Mucosa of gallbladder (tissue), 1 donor: ENCODE measurements at places on chromosomes 12 and 14. TPM values are rescaled to one million over a fixed set of nuclear protein-coding genes. Genes with fewer than 3 reads are reported as not detected.

- no peak for DNase-seq
These were observed 359.8 kb downstream of the EGLN3 start for GRCh38 chr14:33590891-33591630.

GRCh38 chr14:72472845-72473244 is 421.1 kb downstream of the DPF3 start:
- no peak for DNase-seq

DNA sequence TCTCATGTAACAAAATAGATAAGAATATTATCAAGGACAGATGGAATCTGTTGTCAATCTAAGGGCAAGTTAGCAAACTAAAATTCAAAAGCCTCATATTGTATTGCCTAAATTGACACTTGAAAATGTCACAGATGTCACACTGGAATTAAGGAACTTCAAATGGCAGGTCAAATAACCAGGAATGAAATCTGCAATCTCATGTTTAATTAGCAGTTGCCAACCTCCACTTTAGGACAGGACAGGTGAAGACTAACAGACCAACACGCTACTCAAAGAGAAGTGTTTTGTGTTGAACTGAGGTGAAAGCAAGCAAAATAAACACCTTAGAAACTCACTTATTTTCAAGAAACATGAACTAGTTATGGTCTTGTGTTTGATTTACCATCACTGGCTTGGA is 11.1 kb downstream of the KIF21A start:
- no peak for DNase-seq

DNA sequence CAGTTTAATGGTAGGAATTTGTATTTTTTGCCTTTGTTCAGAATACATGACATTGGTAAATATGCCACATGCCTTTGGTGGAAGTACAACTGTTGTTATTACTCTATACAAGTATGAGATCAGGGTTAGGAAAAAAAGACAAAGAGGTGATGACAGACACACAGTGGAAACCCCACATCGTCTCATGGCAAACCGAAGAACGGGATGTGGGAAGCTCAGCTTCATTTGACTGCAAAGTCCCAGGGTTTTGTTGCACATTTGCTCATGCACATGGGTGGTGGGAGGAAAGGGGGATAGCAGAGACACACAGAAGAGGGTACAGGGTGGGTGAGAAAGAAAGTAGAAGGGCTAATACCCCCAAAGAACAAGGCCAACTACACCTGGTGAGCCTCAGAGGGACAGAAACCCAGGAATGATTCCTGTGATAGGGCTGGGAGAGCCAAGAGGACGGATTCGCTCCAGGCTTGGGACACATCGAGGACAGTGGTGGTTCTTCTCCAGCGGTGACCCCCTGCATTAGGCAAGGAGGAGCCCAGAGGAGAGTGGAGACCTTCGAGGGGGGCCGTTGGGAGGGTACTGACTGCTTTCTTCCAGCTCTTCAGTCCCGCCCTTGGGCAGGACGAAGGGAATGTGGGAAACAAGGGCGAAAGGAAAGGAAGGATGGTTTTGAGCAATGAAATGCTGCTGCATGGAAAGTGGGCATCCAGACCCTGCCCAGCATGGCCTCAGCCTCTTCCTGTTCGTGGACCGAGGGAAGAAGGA is 8.1 kb downstream of the VAMP1 start:
- no peak for DNase-seq

Gene LMO3
- total RNA-seq: 8.1 TPM

Gene TSPAN19
- not detected for total RNA-seq

Gene EIF2S3B
- 2.6 TPM for total RNA-seq

GRCh38 chr14:93543766-93544165 is 113.0 kb downstream of the UNC79 start:
- no peak for DNase-seq

GRCh38 chr14:100304825-100305323 is 1.4 kb downstream of the SLC25A29 start:
- DNase-seq: peak; percentile 75

Gene FGF23
- 0.06 TPM for total RNA-seq

DNA sequence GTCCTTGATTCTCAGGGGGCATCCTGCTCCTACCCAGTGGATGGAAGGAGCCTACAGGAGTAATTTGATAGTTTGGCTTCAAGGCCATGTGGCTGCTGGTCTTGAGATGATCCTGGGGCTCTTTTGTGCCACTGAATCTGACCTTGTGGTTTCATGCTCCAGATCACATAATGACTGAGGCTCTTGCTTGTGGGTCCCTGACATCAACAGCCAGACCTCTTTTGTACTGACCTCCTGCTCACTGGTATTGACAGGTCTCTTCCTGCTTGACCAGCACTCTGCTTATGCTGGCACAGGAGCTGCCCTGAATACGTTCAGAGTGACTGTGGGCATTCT is 23.2 kb upstream of the JPH4 start:
- DNase-seq: no peak

Gene IRAK3
- 7.1 TPM for total RNA-seq

DNA sequence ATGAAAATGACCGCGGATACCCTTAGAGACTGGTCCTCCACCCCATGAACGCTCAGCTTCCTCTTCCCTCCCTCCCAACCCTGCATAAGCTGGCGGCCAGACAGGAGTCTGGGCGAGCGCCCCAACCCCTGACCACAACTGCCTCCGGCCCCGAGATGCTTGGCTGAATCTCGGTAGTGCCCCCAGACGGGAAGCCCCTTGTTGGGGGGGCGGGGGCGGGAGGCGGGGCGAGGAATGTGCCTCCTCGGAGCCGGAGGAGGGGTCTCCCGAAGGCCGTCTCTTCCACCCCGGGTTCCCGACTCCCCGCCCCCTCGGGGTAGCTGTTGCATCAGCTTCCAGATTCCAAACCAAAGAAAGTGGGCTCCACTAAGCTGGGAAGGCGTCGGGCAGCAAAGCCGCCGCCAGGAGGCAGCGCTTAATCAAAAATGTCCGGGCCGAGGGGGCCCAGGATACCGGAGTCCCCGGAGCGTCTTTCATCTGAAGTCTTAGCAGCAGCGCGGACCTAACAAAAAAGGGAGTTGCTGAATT is 7.1 kb upstream of the MRPL52 start:
- peak; percentile 83 for DNase-seq

GRCh38 chr12:121214855-121215745 is 5.2 kb downstream of the P2RX4 start:
- DNase-seq: peak; percentile 74

Gene ADCY6
- total RNA-seq: 69.9 TPM

DNA sequence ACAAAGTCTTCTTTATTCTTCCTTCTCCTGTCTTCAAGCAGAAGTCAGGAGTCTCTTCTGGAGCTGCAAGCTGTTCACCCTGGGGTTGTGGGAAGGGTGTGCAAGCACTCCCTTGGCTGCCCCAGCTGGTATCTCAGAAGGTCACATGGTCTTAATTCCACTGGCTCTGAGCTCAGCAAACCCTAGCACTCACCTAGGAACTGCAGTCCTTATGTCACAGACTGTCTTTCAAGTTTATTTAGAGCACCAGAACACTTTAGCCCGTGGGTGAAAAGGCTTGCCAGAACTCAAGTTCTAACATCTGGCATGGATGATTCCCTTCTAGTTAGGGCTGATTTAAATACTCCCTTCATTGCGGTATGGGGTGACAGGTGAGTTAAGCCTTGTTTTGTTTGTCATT is 379.0 kb downstream of the CCER1 start:
- DNase-seq: no peak

GRCh38 chr12:110020956-110021355 is 21.7 kb downstream of the ANKRD13A start:
- DNase-seq: no peak

GRCh38 chr12:65640489-65640901 is 183.8 kb upstream of the HMGA2 start:
- DNase-seq: no peak
